SIG-M5 (cell line): ENCODE measurements at places on chromosomes 7 and 10.

DNA sequence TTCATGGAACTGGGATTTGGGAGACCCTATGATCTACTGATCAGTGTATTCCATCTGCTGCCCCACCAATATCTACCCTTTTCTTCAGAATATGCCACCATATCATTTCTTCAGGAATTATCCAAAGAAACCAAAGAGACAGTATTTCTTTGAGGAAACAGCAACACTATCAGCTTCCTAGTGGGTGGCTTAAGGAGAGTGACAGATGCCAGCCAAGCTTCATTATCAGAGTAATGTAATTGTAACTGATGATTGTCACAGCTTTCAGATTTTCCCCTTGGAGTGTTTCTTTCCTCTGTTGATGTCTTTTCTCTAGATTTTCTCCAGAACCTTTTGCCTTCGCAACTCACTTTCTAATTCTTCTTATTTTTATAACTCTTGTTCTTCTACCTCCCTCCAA is 934.4 kb upstream of the LRRN3 start:
- DNase-seq: no peak

- no peak for DNase-seq
Measured at GRCh38 chr10:44427037-44427436, 42.1 kb upstream of the CXCL12 start.

DNA sequence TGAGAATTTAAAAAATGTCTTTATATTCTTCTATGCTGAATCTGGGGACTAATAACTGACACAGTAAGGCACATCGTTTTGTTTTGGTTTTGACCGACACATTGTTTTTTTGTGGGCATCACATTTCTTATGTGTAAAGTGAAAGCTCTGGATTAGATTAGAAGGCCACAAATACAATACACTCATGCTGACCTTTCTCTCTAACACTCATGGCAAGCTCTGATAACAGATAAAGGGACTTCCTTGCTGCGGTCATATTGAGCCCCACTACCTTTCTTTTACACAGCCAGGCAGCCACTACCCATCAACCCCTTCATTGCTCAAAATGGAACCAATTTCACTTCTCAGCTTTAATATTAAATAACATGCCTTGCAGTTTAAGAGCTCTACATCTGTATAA is 26.0 kb downstream of the PPP1R3A start:
- no peak for DNase-seq

DNA sequence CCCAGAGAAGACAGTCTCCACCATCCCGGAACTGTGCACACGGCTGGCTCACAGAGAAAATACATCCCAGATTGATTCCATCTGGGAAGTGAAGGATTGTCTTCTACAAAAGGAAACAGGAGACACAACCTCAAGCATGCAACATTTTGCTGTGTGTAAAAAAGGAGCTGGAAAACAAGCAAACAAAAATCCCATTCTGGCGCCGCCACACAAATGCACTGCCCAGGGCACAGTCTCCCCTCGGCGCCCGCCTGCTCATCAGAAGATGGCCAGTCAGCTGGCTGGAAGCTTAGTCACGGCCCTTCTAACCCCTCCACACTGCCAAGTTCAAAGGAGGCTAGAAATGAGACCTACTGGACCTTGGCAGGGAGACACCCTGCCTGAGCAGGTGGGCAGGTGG is 14.1 kb upstream of the CYTH3 start:
- no peak for DNase-seq

GRCh38 chr7:41942468-41943093 is 239.7 kb upstream of the INHBA start:
- DNase-seq: no peak
